ENCODE measurements at places on chromosomes 16 and 17.

DNA sequence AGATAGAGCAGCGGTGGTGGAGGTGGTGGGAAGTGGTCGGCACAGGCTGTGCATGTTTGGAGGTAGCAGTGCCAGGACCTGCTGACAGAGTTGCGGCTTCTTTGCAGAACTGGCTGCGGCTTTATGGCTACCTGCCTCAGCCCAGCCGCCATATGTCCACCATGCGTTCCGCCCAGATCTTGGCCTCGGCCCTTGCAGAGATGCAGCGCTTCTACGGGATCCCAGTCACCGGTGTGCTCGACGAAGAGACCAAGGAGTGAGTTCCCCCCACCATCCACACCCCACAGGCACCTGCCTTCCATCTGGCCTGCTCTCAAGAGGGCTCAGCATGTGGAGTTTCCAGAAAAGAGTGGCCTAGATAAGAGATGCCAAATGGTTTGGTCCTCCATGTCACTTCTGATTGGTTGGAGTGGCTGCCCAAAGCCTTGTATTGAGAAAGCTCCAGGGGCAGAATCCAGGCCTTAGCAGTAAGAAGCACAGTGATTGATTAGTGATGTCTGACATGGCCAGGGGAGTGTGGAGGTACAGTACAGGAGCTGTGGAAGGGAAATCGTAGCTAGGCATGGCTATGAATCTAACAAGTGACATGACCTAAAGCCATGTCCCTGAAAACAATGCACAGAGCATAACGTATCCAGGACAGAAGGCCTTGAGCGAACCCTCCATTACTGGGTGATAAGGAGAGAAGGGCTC lies 12.0 kb downstream of the MMP15 start:
- DNase-seq, result no peak

DNA sequence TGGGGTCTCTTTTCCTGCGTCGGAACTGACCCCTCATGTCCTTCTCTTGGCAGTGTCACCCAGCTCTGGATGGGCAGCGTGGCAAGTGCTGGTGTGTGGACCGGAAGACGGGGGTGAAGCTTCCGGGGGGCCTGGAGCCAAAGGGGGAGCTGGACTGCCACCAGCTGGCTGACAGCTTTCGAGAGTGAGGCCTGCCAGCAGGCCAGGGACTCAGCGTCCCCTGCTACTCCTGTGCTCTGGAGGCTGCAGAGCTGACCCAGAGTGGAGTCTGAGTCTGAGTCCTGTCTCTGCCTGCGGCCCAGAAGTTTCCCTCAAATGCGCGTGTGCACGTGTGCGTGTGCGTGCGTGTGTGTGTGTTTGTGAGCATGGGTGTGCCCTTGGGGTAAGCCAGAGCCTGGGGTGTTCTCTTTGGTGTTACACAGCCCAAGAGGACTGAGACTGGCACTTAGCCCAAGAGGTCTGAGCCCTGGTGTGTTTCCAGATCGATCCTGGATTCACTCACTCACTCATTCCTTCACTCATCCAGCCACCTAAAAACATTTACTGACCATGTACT lies 13.2 kb downstream of the IGFBP4 start:
- no peak for DNase-seq

DNA sequence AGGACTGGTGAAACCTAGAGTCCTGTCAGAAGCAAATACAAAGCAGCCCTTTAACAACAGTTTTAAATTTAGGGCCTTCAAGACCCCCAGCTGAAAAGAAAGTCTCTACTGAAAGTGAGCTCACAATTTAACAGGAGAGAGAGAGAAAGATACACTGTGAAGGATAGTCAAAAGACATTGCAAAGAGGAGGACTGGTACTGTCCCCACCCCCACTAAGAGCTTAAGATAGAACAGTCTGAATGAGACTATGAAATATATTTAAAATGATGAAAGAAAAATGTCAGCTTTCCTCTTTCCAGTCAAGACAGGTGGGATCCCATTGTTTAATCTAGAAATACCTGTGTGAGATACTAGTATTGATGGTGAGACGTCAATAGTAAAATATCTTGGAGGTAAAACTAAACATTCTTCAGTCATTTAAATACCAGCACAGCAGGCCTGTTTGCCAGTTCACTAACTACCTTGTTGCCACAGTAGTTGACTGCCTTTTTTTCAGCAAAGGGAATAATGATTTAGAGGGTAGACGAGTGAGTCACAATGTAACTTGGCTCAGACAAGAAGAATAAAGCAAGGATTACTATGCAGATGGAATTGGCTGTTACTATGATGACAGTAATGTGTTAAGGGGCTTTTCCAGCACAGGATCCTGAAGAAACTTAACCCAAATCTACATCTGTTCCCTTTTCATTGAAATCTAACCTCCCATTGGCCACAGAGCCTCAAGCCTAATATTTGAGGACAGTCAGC lies 47.2 kb upstream of the RASL10B start:
- no peak for DNase-seq

DNA sequence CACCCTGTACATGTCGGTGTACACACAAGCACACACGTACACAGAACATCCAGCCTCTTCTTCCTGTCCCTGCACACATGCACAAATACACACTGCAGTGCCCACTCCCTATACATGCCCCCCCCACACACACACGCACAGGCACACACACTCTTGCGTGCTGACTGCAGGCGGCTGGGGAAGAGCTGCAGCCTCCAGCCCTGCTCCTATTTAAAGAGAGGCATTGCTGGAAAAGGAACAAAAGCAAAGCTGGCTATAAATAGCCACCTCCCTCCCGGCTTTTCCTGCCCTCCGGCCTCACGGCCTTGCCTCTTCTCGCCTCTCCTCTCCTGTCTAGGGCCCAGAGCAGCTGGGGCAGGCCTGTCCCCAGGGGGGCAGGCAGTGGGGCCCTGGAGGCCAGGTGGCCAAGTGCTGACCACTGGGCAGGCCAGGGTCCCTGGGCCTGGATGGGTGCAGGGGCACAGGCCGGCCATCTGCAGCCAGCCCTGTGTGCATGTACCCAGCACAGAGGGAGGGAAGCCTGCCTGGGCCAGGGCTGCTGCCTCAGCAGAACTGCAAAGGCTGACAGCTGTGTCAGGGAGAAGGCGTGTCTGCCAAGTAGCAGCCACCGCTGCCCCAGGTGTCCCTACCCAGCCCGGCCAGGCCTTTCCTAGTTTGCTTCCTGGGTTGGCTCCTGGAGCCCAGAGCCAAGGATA lies 25.4 kb downstream of the RTN4RL1 start:
- no peak for DNase-seq

Data from erythroblast (primary cell).